EL (cell line): ENCODE measurements at places on chromosomes 5 and 9.

DNA sequence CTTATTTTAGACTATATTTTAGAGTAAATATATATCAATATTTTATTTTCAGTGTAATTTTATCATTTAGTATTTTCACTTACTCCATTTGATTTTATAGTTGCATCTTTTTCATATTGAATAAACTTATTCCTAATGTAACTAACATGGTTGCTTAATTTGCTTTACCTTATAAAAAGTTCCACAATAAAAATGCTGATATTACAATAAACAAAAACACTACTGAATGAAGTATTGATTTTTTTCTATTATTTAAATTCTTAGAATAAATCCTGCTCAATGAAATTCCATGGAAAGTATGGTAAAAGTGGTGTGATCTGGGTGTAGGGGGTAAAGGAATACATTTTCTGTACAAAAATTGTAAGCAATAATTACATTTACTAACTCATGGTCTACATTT is 2074.9 kb upstream of the C9orf72 start:
- no peak for DNase-seq

DNA sequence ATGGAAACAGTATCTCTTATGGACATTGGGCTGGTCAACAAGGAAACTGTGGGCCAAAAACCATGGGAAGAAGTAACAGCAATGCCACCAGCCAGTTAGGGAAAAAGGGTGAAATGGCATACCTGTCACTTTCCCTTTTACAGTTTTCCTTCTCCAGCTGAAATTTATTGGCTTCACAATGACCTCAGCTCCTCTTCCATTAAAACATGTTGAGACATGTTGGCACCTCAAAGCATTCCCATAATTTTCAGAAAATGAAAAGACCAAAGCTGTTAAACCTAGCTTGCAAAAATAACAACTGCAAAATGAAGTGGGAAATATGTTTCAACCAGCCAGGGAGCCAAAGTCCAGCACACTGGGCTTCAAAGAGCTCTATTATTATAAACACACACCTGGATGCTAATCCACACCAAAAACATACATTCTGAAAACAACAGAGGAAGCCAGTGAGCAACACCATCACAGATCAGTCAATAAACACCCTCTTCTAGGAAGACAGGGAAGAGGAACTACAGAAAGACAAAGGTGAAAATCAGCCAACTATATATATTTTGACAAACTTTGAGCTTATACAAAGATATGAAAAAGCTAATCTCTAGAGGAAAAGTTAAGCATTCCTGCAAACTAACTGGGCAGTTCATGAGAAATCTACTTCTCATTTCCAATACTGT is 78.4 kb upstream of the PTGER4 start:
- DNase-seq = no peak

GRCh38 chr5:156396063-156396829 is 69.3 kb downstream of the SGCD start:
- DNase-seq = no peak

GRCh38 chr5:158351485-158352125 is 492.7 kb upstream of the CLINT1 start:
- no peak for DNase-seq

GRCh38 chr5:59038798-59039295 is 456.0 kb downstream of the RAB3C start:
- no peak for DNase-seq

GRCh38 chr9:126146254-126147145 is 180.1 kb upstream of the MVB12B start:
- no peak for DNase-seq

DNA sequence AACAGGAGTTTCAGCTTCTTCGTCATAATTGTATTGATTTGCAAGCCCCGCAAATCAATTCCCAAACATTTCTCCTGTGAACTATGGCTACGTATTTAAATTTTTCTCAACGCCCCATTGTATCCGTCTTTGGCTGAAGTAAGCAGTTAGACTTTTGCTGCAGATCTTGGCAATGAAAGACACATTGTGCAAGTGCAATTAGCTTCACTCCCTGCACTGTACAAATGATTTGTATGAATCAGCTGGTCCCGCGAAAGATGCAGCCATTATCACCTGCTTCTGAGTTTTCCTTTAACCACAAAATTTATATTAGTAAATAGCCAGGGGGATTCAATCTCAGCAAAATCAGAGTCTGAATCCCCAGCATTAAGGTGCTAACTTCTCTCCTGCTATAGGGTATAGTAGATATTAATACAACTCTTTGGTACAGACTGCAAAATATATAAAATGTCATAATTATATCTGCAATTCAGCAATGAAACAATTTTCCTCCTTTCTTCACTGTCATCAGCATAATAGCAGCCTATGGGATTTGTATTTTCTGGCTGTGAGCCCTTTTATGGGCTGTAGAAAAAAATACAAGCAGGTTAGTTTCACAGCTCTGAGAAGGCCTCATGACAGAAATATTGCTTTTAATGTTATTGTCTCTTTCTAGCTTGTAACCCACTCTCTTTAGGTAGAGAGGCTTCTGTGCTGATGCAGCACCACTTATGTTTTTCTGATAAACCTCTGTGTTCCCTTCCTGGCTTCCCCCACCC is 68.4 kb upstream of the SMARCA2 start:
- DNase-seq = no peak

DNA sequence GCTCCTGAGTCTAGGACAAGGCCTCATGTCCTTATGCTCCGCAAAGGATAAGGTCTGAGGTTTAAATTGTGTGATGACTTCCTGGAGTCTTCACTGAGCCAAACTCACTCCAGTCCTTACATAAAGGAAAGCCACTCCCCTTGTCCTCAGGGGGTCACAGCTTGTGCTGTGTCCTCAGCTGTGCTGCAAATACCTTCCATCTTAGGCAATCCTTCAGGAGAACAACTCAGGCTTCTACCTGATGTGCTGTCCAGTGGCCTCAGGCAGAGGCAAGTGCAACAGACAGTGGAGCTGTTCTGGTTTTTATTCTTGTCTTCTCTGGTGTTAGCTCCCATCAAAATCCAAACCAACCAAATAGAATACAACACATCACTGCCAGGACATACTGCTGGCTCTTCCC is 151.5 kb downstream of the TAF11L14 start:
- DNase-seq = no peak

DNA sequence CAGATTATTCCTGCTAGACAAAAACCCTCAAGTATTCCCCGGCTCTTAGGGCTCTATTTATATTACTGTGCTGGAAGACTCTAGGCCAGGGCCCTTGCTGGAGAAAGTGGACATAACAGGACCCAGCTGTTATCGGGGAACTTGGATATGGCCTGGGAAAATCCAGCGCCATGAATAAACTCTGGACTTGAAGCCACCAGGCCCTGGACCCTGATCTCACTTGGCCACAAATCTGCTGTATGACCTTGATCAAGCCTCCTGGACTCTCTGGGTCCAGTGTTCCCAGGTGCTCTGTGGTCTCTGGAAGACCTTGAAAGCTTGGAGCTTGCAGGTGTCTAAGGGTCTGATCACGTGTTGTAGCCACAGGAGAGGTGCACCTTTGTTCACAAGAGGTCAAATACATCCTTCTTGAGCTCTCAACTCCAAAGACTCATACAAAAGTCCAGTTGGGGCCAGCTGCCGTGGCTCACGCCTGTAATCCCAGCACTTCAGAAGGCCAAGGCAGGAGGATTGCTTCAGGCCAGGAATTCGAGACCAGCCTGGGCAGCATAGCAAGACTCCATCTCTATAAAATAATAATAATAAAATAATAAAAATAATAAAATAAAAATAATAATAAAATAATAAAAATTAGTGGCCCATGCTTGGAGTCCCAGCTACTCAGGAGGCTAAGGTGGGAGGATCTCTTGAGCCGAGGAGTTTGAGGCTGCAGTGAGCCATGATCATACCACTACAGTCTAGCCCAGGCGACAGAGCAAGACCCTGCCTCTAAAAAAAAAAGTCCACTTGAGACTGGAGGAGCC is 26.5 kb downstream of the COL27A1 start:
- no peak for DNase-seq

GRCh38 chr5:127447827-127448226 is 69.6 kb upstream of the PRRC1 start:
- DNase-seq = peak; percentile 64

GRCh38 chr5:147753765-147754164 is 28.8 kb downstream of the JAKMIP2 start:
- no peak for DNase-seq

GRCh38 chr5:62199792-62200716 is 106.0 kb upstream of the KIF2A start:
- no peak for DNase-seq

DNA sequence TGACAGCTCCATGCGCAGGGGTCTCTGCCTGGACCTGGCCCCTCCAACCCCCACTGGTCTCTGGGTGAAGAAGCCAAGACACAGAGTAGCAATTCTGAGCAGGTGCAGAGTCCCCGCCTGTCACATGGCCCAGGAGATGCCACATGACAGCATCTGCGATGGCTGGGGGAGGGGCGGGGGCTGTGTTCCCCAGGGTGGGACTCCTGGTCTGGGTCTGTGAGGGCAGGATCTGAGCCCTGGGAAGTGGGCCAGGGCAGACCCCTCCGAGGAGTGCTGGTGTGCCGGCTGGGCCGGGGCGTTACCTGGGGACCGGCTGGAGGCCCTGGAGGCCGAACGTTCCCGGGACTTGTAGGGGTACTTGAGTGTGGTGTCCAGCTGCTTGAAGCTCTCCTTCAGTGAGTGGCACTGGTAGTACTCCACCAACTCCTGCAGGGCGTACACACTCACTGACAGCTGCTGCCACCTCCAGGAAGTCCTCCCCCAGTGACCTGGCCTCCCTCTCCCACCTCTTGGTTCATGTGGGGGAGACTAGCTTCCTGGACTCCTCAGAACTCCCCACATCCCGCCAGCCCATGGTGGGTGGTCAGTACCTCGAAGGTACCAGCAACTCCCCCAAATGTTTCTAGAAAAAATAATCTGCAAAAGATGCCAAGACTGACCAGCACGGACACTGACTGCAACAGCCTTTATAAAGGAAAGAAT is 32.1 kb upstream of the SARDH start:
- DNase-seq = no peak

DNA sequence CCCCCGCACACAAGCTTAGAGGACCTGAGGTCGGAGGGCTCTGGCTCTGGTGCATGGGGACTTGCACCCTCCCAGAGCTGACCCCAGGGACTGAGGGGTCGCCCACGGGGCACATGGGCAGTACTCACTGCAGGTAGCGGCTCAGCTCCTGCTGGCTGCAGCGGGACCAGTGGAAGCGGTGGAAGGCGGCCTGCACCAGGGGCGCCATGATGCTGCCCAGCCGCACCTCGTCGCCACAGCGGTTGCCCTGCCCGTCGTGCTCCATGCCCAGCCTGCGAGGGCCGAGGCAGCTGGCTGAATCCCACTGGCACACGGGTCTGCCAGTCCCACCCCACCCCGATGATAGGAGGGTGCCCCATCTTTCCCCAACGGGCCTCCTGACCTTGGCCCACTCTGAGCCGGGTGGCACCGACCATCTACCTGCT is 93.8 kb downstream of the ZNF354C start:
- DNase-seq = no peak

DNA sequence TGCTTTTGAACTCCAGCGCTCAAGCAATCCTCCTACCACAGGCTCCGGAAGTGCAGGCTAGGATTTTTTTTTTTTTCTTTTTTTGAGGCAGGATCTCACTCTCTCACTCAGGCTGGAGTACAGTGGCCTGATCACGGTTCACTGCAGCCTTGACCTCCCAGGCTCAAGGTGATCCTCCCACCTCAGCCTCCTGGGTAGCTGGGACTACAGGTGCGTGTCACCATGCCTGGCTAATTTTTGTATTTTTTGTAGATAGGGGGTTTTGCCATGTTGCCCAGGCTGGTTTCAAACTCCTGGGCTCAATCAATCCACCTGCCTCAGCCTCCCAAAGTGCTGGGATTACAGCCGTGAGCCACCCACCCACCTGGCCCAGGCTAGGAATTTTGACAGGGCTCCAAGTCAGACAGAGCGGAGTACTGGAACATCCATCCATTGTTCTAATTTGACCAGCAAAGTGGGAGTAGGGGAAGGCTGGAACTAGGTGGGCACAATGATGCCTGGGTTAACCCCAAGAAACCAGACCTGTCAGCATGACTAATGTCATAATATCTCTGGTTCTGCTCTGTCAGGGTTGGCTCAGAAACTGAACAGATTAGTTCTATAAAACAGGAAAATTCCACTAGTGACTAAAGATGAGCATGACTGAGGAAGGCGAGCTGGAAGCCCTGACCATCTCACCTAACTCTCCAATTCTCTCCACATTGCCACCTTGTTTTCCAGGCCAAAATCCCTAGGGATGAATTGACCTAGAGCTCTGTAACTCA is 9.2 kb downstream of the ZBTB5 start:
- no peak for DNase-seq

- no peak for DNase-seq
These were observed 426.3 kb downstream of the CETN3 start for GRCh38 chr5:89983216-89983615.

GRCh38 chr5:143619040-143619439 is 192.9 kb upstream of the HMHB1 start:
- DNase-seq = no peak

GRCh38 chr9:137632230-137633161 is 13.7 kb downstream of the EHMT1 start:
- DNase-seq = no peak

GRCh38 chr9:92392690-92393089 is 11.7 kb downstream of the OGN start:
- DNase-seq = peak; percentile 6

DNA sequence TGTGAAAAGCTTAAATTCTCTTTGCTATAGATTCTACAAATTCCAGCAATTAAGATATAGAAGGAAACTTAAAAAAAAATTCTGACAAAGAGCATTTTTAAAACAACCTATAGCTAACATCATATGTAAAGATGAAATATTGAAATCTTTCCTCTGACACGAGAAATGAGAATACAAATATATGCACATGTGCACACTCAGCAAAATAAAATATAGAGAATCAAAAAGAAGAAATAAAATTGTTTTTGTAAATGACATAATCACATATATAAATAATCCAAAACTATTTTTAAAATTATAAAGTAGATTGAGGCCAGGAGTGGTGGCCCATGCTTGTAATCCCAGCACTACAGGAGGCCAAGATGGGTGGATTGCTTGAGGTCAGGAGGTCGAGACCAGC is 265.1 kb downstream of the IRX2 start:
- no peak for DNase-seq

- no peak for DNase-seq
These were observed 230.3 kb downstream of the CRB2 start for GRCh38 chr9:123586275-123586674.

- no peak for DNase-seq
These were observed 279.8 kb downstream of the FSTL4 start for GRCh38 chr5:133332439-133333024.

- DNase-seq = no peak
These were observed 53.8 kb downstream of the HRH2 start for GRCh38 chr5:175711472-175712312.

GRCh38 chr5:11301171-11301570 is 540.1 kb upstream of the DAP start:
- DNase-seq = no peak
